ENCODE measurements at places on chromosomes 13 and 19.

DNA sequence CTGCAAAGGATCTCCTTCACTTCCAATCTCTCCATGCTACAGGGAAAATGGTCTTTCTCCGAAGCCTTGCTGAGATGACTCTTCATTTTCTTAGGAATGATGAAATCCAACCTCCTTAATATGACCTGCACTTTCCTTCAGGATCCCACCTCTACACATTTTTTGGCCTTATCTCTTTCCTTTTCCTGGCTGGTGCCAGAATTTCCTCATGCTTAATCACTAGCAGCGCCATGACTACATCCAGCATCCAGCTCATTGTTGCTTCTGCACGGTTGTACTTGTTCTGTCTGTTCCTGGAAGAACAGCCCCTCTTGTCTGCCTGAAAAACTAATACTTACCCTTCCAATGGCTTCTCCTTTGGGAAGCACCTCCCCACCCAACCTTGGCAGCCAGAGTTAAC is 68.4 kb downstream of the TEX26 start:
- DNase-seq: no peak

DNA sequence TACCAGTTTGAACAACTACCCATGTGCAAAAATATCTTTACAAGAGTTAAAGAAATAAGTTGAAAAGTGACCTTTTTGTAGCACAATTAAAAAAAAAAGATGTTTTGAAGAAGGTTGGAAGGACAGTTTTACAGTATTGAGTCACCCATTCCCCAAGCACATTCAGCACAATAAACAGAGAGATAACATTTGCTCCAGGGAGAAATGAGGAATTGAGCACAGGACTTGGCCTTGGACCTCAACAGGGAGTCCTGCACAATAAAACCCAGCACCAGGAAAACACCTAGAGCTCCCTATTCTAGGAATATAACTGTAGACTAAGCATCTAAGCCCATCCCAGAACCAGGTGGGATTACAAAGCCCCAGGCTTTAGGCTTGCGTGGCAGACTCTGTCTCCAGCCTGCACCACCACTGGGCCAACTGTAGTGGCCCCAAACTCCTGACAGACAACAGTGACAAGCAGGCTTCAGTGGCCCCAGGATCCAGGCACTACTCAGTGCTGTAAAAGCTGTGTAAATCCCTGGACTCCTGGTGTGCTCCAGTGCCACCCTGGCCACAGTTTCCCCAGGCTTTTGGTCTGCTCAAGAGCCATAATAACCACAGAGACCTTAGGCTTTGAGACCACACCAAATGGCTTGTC is 857.2 kb downstream of the SLITRK1 start:
- no peak for DNase-seq

GRCh38 chr19:694481-695351 is 536 bp downstream of the PRSS57 start:
- no peak for DNase-seq

DNA sequence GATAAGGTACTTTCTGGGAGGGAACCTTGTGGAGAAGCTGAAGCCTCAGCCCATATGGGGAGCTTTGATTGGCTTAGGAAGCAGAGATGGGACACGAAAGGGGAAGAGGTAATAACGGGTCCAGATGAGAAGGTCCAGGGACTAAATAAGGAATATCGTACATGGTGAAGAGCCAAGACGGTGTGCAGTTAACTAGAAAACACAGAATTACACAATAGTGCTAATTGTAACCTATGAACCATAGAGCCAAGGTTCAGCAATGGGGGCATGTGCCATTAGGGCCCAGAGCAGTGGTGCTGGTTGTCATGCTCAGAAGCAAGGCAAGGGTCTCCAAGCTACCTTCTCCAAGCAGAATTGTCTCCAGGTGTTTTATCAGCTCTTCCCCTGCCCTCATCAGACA is 106.1 kb downstream of the IRS2 start:
- DNase-seq: no peak

DNA sequence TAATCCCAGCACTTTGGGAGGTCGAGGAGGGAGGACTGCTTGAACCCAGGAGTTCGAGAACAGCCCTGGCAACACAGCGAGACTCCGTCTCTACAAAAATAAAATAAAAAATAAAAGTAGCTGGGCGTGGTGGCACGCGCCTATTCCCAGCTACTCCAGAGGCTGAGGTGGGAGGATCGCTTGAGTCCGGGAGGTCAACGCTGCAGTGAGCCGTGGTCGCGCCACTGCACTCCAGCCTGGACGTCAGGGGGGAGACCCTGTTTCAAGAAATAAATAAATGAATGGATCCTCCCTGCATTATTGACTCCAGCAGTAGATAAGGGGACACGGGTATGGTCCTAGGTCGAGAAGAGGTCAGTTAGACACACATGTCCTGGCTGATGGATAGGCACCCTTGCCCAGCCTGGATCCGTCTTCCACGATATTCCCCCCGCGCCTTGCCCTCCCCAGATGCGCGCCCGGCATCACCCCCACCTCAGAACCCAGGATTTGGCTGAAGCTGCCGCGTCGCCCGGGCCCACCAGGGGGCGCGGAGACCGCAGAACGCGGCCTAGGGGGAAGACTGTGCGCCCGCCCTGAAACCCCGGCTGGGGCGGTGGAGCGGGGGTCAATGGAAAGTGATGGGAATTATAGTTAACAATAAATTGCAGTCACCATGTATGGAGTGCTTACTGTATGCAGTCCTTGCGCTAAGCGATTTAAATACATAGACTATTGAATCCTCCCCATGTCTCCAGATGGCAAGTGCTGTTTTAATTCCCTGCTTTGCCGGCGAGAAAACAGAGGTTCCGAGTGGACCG is 2.1 kb upstream of the HOOK2 start:
- peak; percentile 66 for DNase-seq

DNA sequence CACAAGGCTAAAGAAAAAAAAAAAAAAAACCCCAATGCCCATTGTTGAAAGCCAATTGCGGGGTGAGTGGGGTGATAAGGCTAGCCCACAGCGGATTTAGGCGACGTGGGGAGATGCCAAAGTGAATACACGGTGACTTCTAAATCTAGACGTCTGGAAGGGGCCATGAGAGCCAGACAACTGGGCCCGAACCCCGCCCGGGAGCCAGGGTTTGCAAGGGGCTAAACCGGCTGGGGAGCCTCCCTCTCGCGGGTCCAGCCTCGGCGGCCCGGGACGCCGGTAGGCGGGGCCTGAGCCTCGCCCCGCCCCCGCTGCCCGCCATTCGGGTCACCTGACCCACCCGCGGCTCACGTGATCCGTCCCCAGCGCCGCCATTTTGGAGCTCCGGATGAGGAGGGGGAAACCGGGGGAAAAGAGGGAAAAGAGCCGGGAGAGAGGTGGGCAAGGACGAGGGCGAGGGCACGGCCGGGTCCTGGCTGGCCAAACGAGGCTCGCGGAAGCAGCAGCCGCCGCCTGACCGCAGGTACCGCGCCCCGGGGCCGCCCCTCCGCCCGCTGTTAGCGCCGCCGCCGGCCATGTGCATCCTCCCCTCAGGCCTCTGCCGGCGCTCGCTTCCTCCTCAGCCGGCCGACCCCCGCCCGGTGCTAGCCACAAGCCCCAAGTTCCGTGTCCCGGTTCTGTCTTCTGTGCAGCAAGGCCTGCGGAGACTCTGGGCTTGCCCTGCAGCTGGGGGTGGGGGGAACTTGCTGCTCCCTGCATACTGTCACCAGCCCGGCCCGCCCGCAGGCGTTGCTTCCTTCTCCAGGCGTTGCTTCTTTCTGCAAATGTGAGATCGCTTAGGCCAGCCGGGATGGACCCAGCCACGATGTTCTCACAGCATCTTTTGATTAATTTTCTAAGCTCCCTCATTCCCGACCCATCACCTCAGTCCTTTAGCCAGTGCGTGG is at the start of gene ZNF507:
TSS of gene ZNF507 (plus strand) at position 350 of the 947 bp plus-strand sequence. CDS start 7,221 bp downstream, outside the sequence.
- DNase-seq: peak; percentile 61

DNA sequence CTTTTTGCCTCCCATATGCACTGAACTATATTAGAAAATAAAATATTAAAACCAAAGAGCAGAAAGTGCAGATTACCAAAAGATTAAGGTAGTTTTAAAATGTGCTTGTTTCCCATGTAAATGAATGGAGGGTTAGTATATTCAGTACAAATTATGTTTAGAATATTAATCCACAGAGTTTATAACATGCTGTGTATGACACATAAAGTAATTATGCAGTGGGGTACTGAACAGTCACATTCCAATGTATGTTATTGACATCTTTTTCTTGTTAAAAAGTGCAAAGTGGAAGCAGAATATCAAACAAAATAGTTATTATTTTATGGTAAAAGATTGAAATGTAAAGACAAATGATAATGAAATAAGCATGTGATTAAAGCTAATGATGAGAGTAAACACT is 79.3 kb downstream of the GPC6 start:
- no peak for DNase-seq

All from AG10803 (cell line).